ENCODE measurements at places on chromosomes 3 and 15.

DNA sequence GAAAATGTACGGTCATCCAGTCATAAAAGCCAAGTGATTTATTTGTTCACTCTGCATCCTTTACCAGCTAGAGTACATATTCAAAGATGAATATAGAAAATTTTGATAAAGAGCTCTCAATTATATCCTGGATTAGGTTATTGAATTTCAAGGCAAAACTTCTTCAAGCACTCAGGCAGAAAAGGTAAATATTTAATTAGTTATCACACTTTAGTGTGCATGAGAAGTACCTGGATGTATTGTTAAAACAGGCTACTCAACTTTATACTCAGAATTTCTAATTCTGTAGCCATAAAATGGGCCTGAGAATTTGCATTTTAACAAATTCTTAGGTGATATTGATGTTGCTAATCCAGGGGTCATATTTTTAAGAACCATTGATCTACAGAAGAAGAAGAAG is 45.3 kb downstream of the ILDR1 start:
- DNase-seq = no peak

DNA sequence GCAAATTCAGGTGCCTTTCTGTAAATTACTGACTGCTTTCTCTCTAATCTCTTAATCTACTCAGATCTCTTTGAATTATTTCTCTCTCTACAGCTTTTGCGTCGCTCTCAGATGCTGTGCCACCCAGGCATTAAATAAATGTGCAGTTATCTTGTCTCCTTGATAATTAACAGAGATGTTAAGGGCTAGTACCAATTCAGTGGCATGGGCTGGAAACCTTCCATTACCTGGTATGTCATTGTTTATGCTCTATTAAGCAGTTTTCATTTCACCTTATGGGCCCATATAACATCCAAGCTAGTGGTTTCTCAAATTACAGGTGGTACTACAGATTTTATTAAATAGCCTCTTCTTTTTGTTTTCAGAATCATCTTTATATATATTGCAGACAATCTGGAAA is 66.0 kb downstream of the PEX5L start:
- no peak for DNase-seq

DNA sequence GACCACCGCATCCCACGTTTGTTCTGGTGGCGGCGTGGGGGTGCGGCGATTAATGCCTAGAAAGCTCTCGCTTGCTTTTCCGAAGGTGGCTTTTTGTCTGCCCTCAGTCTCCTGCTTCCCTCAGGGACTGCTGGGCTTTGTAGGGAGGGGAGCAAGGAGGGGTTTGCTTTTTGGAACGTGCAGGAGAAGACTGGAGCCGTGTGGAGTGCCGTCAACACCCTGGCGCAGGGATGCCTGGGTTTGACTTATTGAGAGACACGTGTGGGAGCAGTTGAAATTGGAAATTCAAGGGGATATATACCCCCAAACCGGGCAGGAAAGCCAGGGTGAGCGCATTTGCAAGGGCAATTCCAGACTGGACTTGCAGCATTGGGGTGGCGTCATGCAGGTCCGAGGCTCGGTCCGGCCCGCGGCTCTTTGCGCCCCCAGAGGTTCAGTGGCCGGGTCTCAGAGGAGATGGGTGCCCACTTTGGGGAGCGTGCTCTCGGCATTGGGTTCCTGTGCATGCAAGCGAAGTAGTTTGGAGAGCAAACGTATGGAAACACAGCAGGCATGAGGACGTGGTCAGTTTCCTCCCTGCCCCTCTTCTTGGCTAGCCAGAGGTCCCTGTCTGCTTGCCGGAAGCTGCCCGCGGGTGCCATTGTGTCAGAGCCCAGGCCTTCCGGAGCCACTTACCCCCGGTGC is 2.1 kb downstream of the EPHB1 start:
- DNase-seq = no peak

- no peak for DNase-seq
These were observed 1.1 kb upstream of the ALCAM start for GRCh38 chr3:105365391-105366325.

DNA sequence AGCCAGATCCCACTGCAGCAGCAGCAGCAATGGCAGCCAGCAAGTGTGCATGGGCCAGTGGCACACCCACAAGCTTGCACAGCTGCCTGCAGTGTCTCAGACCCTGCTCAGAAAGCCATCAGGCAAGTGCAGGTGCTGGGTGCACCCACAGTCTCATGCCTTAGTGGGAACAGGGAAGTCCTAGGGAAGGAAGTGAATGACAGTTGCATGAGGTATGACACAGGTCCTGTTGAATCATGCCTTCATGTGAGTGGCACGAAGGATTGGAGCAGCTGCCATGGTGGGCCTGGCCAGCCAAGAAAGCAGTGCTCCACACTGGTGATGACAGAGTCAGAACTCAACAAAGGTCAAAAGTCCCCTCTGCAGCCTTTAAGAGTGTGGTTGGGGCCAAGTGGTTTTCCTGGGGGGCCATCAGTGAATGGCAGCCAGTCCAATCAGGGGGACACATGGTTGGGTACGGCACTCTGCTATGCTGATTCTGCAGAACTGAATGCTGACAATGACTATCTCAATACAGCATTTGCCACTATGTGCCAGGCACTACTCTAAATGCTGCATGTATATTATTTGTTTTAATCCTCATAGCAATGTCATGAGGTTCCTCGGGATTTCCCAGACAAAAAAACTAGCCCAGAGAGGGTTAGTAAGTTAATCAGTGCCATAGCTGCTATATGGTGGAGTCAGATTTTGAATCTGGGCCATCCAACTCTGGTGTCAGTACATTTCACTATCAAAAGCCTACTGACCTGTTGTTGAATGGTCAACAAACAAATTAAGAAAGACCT is 94.3 kb downstream of the AQP9 start:
- DNase-seq = no peak

GRCh38 chr15:98968576-98968975 is 39.0 kb downstream of the PGPEP1L start:
- no peak for DNase-seq

DNA sequence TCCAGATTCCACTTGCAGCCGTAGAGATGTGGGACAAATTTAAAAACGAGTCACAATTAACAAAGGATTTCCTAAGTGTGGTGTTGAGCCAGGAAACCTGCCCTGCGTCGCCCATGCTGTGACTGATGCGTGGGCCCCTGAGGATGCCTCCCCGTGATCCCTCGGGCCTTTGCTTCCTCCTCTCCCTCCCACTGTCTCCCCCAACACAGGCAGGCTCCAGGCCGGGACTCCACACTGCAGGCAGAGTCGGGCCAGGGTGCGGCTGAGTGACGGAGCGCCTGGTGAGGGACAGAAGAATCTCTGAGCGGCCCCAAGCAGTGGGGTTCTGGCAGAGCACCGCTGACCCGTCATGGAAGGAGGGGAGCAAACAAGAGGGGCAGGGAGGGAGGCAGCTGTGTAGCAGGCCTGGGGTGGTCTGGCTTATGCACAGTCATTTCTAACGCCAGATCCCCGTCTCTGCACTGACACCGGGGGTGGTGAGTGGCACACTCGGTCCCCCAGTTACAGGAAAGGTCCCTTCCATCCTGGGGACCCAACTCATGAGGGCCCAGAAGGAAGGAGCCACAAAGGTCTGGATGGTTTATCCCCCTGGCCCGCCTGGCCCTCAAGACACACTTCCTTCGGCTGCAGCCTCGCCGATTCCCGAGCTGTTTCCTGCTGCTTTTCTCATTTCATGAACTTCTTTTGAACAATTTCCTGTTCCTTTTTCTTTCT is 91.0 kb downstream of the XXYLT1 start:
- DNase-seq = no peak

- DNase-seq = no peak
These were observed 59.9 kb downstream of the OTOL1 start for GRCh38 chr3:161556533-161556932.

DNA sequence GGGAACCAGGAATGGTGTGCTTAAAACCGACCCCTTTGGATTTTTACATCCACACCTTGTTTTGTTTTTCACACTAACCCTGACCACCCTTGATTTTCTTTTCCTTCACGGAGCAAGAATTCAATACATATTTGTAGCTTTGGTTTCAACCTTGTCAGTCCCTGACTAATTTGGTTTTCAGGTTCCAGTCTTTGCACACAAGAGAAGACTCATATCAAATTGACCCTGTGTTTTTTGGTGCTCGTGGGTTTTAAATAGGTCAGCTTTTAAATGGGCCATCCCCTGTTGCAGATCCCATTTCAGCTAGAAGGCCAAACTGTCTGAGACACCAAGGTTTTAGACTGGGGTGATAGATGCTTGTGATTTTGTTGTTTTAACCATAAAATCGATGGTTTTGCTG is 26.4 kb downstream of the ANP32A start:
- DNase-seq = no peak

DNA sequence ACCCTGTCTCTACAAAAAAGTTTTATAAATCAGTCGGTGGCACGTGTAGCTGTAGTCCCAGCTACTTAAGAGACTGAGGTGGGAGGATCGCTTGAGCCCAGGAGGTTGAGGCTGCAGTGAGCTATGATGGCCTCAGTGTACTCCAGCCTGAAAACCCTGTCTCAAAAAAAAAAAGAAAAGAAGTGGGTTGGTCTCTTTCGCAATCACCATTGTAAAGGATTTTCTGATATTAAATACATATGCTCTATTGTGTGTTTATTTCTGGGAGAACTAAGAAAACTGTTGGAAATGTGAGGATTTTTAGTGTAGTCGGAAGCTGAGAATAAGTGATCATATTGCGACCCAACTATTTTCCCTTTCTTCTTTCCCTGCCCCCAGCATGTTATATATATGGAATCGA is 7.5 kb downstream of the ZNF710 start:
- DNase-seq = no peak

GRCh38 chr15:68197170-68197492 is 8.0 kb downstream of the CALML4 start:
- no peak for DNase-seq

DNA sequence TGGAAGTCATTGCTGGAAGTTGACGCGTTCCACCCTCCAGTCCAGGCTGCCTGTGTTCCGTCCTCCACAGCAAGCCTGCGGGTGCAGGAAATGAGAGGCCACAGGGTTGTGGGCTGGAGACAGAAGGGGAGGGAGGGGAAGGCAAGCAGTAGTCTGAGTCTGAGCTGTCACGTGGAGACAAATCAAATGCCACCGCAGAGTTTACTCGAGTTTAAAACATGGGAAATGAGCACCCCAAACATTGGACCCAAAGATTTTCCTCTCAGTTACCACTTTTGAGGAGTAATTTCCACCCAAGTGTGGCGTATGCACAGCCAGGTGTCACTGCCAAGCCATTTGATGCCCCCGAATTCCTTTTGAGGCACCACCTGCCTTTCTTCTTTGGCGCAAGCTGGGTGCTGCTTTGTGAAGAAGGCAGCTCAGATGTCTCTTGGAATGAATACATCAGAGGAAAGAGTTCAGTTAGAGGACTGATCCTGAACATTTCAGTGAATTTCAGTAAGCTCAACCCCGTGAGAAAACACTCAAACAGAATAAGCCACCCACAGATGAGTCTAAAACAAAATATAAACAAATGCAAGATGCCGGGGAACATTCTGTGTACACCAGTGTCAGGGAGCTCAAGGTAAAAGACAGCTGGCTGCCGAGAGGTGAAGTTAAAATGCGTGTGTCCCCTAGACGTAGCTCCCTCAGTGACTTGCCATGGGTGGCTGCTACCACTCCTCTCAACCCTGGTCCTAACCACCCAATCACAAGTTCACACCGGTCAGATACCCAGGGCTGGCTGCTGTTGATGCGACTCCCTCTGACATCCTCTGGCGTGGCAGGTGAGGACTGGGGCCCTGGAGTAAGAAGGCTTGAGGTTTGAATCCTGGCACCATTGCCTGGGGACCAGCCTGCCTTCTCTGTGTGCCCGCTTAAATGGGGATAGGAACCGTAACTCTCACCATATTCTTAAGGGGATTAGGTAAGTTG is 203.8 kb downstream of the UACA start:
- DNase-seq = peak; percentile 55

- no peak for DNase-seq
These were observed 2.0 kb downstream of the RASGRF1 start for GRCh38 chr15:79088426-79089205.

- no peak for DNase-seq
These were observed 12.4 kb downstream of the LAMP3 start for GRCh38 chr3:183149915-183150750.

GRCh38 chr15:66646308-66646707 is 55.7 kb upstream of the SMAD6 start:
- DNase-seq = no peak

- DNase-seq = no peak
These were observed 586.9 kb upstream of the DPPA4 start for GRCh38 chr3:109924196-109924595.

DNA sequence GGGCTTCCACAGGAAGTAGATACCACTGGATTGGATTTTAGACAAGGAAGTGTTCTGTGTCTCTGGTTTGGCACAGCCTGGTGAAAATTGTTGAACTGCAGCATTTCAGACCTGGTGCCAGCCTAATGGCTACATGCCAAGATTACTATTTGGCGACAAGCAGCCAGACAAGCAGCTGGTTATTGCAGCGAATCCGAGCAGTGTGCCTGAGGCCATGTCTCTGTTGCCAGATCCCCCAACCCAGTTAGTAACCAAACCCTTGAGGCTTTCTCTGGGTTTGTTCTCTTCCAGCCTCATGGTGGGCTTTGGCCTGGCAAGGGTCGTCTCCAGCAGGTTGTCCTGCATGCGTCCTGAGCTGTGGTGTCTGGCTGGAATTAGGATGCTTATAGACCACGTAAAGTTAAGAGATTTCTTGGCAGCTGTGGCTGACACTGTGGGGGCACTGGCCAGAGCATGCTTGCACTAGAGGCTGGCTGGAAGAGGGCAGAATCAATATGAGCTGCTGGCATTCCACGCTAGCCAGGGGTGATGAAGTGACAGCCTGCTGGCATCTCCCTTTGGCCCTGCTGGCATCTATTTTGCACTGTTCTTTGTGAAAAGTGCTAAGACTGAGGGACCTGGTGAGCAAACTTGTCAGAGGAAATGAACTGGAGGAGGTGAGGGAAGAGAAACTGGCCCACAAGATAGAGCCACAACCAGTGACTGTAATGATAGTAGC is 172.6 kb downstream of the RBMS3 start:
- DNase-seq = no peak

- no peak for DNase-seq
These were observed 24.3 kb upstream of the SUCLG2 start for GRCh38 chr3:67678665-67679064.

- DNase-seq = no peak
These were observed 485.2 kb upstream of the BCHE start for GRCh38 chr3:166322391-166322790.

DNA sequence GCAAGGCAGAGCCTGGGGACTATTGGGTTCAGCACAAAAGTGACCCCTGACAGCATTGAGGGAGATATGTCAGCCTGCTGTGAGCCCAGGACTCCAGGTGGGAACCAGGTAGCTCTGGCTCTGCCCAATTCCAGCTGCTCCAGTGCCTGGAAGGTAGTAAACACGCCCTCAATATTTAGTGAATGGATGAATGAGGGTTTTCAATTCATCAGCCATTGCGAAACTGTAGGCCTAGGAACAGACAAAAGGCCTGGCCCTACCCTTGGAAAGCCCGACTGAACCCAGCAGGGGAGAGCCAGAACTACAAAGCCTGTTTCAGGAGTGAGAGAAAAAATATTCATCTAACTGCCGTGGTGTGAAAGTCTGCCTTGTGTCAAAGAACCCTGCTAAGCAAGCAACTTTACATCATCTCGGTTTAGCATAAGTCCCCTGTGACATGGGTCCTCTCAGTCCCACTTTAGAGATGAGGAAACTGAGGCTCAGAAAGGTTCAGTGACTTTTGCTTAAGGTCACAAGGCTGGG is 8.1 kb upstream of the CSK start:
- no peak for DNase-seq

All from T follicular helper cell (primary cell).